ENCODE measurements at places on chromosomes 3 and 15. TPM values are rescaled to one million over a fixed set of nuclear protein-coding genes. Genes with fewer than 3 reads are reported as not detected.

DNA sequence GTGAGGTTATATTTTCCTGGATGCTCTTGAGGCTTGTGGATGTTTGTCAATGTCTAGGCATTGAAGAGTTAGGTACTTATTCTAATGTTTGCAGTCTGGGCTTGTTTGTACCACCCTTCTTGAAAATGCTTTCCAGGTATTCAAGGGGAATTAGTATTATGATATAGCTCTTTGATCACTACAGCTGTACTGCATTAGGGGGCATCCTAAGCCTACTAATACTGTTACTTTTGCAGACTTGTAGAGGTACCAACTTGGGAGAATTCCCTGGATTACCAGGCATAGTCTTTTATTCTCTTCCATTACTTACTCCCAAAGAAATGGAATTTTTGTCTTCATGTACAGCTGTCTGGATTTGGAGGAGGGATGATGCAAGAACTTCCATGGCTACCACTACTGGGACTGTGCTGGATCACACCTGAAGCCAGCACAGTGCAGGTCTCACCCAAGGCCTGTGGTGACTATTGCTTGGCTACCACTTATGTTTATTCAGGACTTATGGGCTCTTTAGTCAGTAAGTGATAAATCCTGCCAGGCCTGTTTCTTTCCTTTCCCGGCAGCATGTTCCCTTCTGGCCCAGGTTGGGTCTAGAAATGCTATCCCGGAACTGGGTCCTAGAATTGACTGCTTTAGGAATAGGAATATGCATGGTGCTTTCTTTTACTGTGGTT lies 402.9 kb downstream of the IL20RB start:
- no peak for DNase-seq

DNA sequence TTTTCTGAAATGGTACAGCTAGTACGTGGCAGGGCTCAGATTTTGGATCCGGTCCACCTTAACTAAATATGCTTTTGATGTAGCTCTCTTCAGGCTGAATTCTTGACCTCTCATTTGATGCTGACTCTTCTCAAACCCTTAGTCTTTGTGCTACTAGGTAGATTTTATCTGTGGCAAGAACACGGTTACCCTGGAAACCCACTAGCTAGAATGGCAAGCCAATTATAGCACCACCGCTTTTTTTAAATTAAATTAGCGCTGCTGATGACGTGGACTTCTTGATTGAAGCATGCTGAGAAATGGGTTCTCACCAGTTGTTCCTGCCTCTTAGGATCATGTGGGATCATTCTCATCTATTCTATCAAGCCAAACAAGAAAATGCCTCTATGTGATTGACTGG lies 421.5 kb downstream of the LPP start:
- no peak for DNase-seq

DNA sequence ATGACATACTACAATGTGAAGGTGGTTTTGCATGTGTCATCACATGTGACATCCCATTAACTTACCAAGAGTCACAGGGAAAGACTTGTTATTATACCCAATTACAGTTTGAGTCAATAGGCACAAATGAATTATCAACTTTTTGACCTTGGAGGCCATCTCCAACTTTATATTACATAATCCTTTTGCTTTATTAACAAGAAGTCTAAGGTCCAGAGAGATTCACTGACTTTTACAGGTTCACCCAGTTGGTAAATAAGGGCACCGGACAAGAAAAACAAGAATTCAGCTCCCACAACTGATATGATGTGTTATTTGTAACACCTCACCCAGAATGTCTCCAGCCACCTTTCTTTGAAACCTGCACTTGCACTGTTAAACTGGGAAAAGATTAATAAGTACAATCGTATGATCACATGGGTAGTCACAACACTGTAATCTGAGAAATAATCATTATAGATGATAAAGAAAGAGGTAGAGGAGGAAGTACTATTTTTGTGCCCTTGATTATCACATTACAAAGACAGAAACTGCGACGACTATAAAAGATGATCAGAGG lies 928.9 kb downstream of the FHIT start:
- no peak for DNase-seq

GRCh38 chr15:74531144-74531811 lies 9.7 kb upstream of the ARID3B start:
- DNase-seq, result no peak

DNA sequence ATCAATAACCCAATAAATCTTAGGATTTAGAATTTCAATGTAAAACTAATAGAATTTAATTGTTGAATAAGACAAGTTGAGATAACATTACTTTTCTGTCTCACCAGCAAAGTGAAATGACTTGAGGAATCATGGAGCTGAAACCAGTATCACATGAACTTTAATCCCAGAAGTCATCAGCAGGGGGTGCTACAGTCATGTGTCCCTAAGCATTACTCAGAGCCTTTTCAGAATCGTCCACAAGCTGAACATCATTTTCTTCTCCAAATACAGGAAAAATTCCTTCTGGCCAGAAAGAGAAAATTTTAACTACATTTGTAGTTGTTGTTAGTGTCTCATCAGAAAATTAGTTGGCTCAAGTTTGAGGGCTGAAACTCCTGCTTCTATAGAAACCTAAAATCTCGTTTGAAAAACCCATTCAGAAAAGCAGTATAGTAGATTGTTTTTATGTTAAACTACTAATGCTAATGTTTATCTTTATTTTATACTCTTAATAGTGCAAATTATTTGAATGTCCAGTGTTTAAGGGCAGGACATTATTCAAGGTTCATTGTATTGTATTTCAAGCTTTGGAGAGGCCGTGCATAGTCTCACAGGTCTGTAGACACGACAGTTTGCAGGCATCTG lies 384.1 kb downstream of the PLOD2 start:
- DNase-seq, result no peak

DNA sequence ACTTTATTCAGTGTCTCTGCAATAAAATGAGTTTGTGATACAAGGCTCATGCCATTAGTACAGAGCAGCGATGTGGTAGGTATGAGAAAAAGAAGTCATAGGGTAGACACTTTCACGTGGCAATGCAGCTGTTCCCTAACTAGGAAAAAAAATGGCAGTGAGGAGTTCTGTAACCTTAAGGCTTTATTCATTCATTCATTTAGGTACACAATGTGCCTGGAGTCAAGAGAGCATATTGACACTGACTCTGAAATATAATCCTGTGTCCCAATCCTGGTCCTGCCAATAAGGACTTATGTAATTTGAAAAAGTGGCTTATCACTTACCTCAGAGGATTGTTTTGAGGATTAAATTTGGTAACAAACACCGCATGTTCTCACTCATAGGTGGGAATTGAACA lies 173.0 kb upstream of the AZI2 start:
- no peak for DNase-seq

The DUOX1 gene
- 0.87 TPM for polyA plus RNA-seq

The C15orf62 gene
- polyA plus RNA-seq, result 0.33 TPM

The TMEM207 gene
- not detected for polyA plus RNA-seq

Data from ovary (tissue), 10 donors.